ENCODE measurements at places on chromosomes 12 and 14.

DNA sequence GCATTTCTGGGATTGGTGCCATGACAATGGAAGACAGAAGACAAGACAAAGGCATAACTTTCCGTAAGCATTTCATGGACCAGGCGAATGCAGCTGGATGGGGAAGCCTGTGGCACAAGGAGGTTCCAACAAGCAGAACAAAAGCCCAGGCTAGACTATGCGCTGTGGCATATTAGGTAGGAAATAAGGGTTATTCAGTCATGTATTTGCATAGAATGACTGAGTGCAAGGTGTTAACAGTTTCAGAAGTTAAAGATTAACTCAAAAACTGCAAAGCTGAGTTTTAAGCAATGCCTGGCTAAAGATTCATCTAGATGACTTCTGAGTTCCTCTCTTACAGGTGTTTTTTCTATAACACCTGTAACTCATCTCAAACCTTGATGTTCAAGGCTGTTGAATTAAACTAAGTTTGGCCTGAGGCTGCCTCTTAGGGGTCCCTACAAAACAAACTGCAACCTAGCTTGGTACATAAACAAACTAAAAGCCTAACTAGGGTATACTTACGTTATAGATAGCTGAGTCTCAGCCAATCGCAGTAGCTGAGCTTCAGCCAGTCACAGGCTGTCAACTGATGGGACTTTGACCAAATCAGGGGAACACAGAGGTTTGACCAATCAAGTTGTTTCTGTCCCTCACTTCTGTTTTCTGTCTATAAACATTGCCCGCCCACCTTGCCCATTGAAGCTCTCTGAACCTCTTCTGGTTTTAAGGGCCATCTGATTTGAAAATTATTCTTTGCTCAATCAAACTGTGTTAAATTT is 52.2 kb upstream of the PLBD1 start:
- DNase-seq: no peak

DNA sequence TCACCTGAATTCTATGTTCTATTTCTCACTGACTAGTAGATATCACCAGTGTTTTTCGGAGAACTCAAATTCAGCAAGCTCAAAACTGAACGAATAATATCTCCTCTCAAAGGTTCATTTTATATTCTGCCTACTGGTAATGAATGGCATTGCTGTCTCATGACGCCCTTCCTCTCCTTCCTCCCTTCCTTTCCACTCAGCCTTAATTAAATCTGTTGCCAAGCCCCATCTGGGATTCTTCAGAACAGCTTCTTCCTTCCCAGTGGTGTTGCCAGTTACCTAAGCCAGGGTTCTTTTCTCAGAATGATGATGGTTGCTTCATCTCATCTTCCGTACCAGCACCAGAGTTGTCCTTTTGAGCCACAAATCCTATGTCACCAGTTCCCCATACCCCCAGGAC is 143.2 kb downstream of the SYNE2 start:
- DNase-seq: no peak

GRCh38 chr14:100728962-100729361 is 2.3 kb downstream of the DLK1 start:
- DNase-seq: no peak

DNA sequence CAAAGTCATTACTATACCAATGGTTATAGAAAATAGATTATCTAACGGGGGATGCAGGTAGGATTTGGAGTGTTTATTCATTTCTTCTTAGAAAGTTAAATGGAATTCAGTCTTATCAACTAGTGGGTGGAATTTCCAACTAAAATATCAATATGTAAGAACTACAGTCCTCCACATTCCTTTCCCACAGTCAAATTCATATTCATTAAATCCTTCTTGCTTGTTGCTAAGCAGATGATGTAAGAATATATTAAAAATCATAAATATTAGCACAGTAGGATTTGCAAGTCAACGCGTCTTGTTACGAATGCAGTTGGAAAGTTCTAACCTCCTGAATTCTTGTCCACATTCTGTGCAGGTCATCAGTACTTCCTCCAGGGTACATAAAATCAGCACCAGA is 259.2 kb downstream of the CPNE8 start:
- no peak for DNase-seq

GRCh38 chr14:51954031-51954430 is 35.3 kb upstream of the RTRAF start:
- no peak for DNase-seq

DNA sequence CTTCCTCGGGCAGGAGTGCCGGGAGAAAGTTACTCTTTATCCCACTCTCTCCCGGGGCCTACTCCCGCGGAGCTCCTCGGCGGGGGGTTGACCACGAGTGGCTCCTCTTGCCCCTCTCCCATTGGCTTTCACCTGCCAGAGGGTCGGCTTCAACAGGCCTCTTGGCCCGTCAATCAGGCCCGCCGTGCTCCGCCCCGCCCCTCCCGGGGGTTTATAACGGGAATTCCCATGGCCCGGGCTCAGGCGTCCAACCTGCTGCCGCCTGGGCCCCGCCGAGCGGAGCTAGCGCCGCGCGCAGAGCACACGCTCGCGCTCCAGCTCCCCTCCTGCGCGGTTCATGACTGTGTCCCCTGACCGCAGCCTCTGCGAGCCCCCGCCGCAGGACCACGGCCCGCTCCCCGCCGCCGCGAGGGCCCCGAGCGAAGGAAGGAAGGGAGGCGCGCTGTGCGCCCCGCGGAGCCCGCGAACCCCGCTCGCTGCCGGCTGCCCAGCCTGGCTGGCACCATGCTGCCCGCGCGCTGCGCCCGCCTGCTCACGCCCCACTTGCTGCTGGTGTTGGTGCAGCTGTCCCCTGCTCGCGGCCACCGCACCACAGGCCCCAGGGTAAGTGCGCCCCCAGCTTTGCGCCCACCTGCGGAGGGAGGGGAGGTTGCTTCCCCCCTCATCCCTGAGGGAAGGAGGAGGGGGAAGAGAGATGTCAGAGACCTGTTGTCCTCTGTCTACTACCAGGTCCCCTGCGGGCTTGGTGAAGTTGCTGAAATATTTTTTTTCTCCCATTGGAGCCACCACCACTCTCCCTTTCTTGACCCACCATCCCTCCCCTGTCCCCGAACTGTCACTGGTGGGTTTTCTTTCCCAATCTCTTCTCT is at the start of gene SMOC1:
Gene SMOC1, plus strand, starts transcription at position 242 of the 869 bp plus-strand sequence. Its CDS starts 263 bp downstream, at position 505.
- DNase-seq: peak; percentile 57

GRCh38 chr12:7005311-7005710 is 13.0 kb downstream of the LPCAT3 start:
- DNase-seq: no peak
